ENCODE measurements at places on chromosomes 5 and 9. TPM values are rescaled to one million over a fixed set of nuclear protein-coding genes. Genes with fewer than 3 reads are reported as not detected.

TTC1 gene
- total RNA-seq, result 62.6 TPM

IGFBPL1 gene
- total RNA-seq, result 0.31 TPM

SPIN1 gene
- 65.7 TPM for total RNA-seq

SLC34A3 gene
- total RNA-seq, result not detected

QRFP gene
- total RNA-seq, result not detected

GDA gene
- not detected for total RNA-seq

CDH9 gene
- total RNA-seq, result not detected

PCDHGA6 gene
- total RNA-seq, result 2.1 TPM

UBTD2 gene
- 29.0 TPM for total RNA-seq

KCNT1 gene
- not detected for total RNA-seq

ZNF354B gene
- 8.3 TPM for total RNA-seq

NKD2 gene
- total RNA-seq, result not detected

DOCK8 gene
- 4.4 TPM for total RNA-seq

ZBED3 gene
- total RNA-seq, result 2.8 TPM

C9orf153 gene
- total RNA-seq, result under 0.01 TPM

ANKDD1B gene
- total RNA-seq, result under 0.01 TPM

RNF224 gene
- under 0.01 TPM for total RNA-seq

RALGDS gene
- 29.9 TPM for total RNA-seq

F2RL1 gene
- 0.15 TPM for total RNA-seq

PCDHB16 gene
- total RNA-seq, result not detected

PSMD5 gene
- 29.1 TPM for total RNA-seq

SHISAL2B gene
- total RNA-seq, result not detected

FOXD4L3 gene
- total RNA-seq, result not detected

ARHGEF28 gene
- 6.8 TPM for total RNA-seq

EIF4E1B gene
- not detected for total RNA-seq

CDH6 gene
- total RNA-seq, result not detected

SAXO1 gene
- total RNA-seq, result not detected

MLLT3 gene
- total RNA-seq, result 22.6 TPM

OBP2B gene
- total RNA-seq, result not detected

ENTPD2 gene
- total RNA-seq, result not detected

PCA3 gene
- 0.34 TPM for total RNA-seq

STPG3 gene
- not detected for total RNA-seq

SPINK7 gene
- not detected for total RNA-seq

CFAP157 gene
- under 0.01 TPM for total RNA-seq

PCDHB6 gene
- not detected for total RNA-seq

EQTN gene
- total RNA-seq, result 0.34 TPM

ANKRD31 gene
- under 0.01 TPM for total RNA-seq

ADAMTS2 gene
- 4.7 TPM for total RNA-seq

CCDC180 gene
- total RNA-seq, result 3.7 TPM

URM1 gene
- 33.7 TPM for total RNA-seq

FOXI1 gene
- total RNA-seq, result not detected

SLC4A9 gene
- not detected for total RNA-seq

SPATA9 gene
- total RNA-seq, result not detected

CATSPER3 gene
- not detected for total RNA-seq

GGTA1 gene
- not detected for total RNA-seq

ADRB2 gene
- 2.7 TPM for total RNA-seq

MYMK gene
- not detected for total RNA-seq

TMEM252 gene
- not detected for total RNA-seq

All from melanocyte of skin (primary cell).